ENCODE measurements at places on chromosomes 4 and X. TPM values are rescaled to one million over a fixed set of nuclear protein-coding genes. Genes with fewer than 3 reads are reported as not detected.

SYAP1 gene
- total RNA-seq, result 35.5 TPM

TCEAL1 gene
- 9.6 TPM for total RNA-seq

SRPX2 gene
- 39.3 TPM for total RNA-seq

SLC2A9 gene
- 0.62 TPM for total RNA-seq

XIAP gene
- 53.1 TPM for total RNA-seq

MAGED4 gene
- total RNA-seq, result 96.3 TPM

- peaks cover 46% of the 10 kb centered on the region for H3K27me3 ChIP-seq
- H3K4me1 ChIP-seq, result peaks cover 11% of the 10 kb centered on the region
- peak overlapping the region; percentile 90 for H3K4me3 ChIP-seq
- no peak for DNase-seq
These were observed 12.2 kb upstream of the PRDM8 start for GRCh38 chr4:80184825-80185756.

GRCh38 chr4:79723507-79723906 is 315.5 kb upstream of the GK2 start:
- H3K27ac ChIP-seq, result no peak overlapping the region
- H3K4me1 ChIP-seq, result no peaks in the 10 kb centered on the region
- H3K4me3 ChIP-seq, result no peak overlapping the region

GRCh38 chr4:55906989-55907388 is 41.8 kb upstream of the CEP135 start:
- peak; percentile 32 for DNase-seq
- H3K27ac ChIP-seq, result no peak overlapping the region
- H3K36me3 ChIP-seq, result no peaks in the 10 kb centered on the region
- no peaks in the 10 kb centered on the region for H3K4me1 ChIP-seq

DNA sequence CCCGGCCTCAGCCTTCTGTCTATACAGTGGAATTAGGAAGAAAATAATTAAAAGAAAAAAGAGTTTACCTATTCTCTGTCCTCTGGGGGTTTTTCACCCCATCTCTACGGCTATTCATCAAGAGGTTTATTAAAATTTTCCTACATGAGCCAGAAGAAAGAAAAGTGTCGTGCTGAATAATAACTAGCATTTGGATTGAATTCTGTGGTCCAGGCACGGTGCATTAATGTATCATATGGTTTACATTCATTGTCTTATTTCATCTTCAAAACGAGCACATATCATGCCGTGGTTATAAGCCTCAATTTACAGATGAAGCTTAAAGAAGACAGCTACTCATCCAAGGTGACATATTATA is 5.4 kb upstream of the NAA15 start:
- no peaks in the 10 kb centered on the region for H3K27me3 ChIP-seq
- peak overlapping the region; percentile 84 for H3K27ac ChIP-seq
- peaks cover 8% of the 10 kb centered on the region for H3K36me3 ChIP-seq

- H3K27me3 ChIP-seq, result no peaks in the 10 kb centered on the region
- H3K36me3 ChIP-seq, result no peaks in the 10 kb centered on the region
- no peak for DNase-seq
These were observed 56.6 kb upstream of the CHRDL1 start for GRCh38 chrX:110852180-110852579.

DNA sequence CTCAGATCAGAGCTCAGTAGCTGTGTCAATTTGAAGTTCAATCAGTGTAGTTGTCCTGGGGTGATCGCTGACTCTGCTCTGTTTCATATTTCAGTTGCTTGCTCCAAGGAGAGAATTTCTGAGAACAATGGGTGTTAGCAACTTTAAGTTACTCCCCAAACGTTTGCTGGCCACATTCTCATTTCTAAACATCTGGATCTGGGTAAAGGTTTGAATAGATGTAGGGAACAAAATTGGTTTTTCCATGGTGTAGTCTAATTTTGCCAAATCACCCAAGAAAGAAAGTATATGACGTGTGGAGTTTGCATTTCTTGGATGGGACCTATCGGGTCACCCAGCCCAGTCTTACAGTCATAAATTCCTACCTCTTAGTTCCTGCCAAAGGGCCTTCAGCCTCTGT is 103.7 kb downstream of the AKAP4 start:
- DNase-seq, result no peak
- H3K36me3 ChIP-seq, result no peaks in the 10 kb centered on the region
- H3K4me1 ChIP-seq, result no peaks in the 10 kb centered on the region
- H3K27ac ChIP-seq, result no peak overlapping the region
- H3K27me3 ChIP-seq, result no peaks in the 10 kb centered on the region
- H3K4me3 ChIP-seq, result no peak overlapping the region

DNA sequence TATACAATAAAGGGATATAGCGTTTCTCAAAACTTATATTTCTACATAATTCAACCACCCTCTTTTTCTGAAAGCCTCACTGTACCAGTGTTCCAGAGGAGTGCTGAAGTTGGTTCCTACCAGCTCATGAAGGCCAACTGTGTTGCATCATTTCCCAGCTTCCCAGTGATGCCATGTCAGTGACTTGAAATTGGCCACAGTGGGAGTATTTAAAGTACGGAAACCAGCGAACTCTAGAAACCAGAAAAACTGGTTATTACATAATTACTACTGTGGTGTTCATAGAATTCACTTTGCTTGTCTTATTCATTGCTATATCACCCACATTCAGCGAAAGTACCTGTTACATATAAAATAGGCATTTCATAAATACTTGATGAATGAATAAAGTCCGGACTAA is 135.4 kb downstream of the GC start:
- H3K27me3 ChIP-seq, result no peaks in the 10 kb centered on the region
- no peak overlapping the region for H3K4me3 ChIP-seq
- H3K27ac ChIP-seq, result no peak overlapping the region
- DNase-seq, result no peak
- no peaks in the 10 kb centered on the region for H3K4me1 ChIP-seq

- DNase-seq, result no peak
- no peaks in the 10 kb centered on the region for H3K27me3 ChIP-seq
- H3K4me1 ChIP-seq, result no peaks in the 10 kb centered on the region
- H3K27ac ChIP-seq, result no peak overlapping the region
- H3K4me3 ChIP-seq, result no peak overlapping the region
- H3K36me3 ChIP-seq, result no peaks in the 10 kb centered on the region
These were observed 63.5 kb downstream of the GEMIN8 start for GRCh38 chrX:13966071-13966792.

DNA sequence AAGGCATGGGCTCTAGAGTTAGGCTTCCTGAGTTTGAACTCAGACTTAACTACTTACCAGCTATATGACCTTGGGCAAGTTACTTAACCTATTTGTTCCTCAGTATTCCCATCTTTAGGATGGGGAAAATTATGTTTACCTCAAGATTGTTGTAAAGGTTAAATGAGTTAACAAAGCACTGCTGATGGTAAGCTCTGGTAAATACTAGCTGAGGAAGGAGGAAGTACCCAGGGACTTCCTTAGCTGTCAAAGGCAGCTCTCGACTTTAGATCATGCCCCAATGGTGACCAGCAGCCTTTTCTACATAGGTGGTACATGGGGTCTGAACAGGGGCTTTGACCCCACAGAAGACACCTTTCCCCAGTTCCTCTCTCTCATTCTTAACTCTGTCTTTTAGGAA is 20.1 kb downstream of the ATP7A start:
- no peaks in the 10 kb centered on the region for H3K4me1 ChIP-seq
- H3K4me3 ChIP-seq, result no peak overlapping the region
- no peaks in the 10 kb centered on the region for H3K27me3 ChIP-seq
- H3K36me3 ChIP-seq, result no peaks in the 10 kb centered on the region
- no peak overlapping the region for H3K27ac ChIP-seq

- no peak overlapping the region for H3K27ac ChIP-seq
- no peaks in the 10 kb centered on the region for H3K36me3 ChIP-seq
- no peak for DNase-seq
- no peaks in the 10 kb centered on the region for H3K27me3 ChIP-seq
These were observed 61.3 kb upstream of the GPRIN3 start for GRCh38 chr4:89368861-89369260.
